ENCODE measurements at places on chromosomes 7 and 10. TPM values are rescaled to one million over a fixed set of nuclear protein-coding genes. Genes with fewer than 3 reads are reported as not detected.
A peak's percentile ranks its signal among the peaks of the same experiment; 100 is the strongest.

GRCh38 chr10:122225330-122225729, 45.8 kb upstream of the BTBD16 start:
- DNase-seq = no peak

GRCh38 chr10:57141708-57142107, 780.6 kb upstream of the ZWINT start:
- no peak for DNase-seq

DNA sequence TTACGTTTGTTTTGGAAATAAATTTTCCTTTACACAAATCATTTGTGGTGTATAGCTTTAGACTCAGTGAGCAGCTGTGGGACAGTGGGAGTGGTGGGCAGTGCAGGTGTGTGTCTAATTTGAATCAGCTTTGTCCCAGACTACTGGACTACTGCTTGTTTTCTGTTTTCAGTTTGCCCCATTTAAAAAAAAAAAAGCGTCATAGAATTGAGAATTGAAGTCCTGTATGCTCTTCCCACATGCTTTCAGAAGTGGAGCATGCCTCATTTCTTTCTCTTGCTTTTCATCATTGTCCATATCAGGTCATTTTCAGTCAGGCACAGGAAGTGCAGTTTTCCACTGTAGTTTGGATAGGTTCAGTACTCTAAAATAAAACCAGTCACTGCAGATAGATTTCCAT, 66.1 kb downstream of the SHH start:
- DNase-seq = no peak

DNA sequence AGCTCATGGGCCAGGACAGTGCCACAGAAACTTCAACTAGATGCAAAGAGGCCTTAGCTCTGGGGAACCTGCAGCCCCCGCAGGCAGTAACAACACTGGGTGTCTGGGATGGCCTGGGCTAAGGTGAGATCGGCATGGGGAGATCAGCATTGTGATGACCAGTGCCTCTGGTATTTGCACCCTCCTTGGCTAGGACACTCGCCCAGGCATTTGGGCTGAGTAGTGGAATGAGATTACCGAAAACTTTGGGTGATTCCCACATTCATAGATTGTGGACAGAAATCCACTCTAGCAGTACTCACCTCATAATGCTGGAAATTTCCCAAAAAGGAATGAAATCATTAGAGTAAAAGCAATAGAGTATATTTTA, 70.6 kb upstream of the ZMIZ2 start:
- peak; percentile 35 for DNase-seq

- peak; percentile 90 for DNase-seq
Measured at GRCh38 chr10:16950656-16951601, 133.7 kb upstream of the RSU1 start.

GRCh38 chr10:88194041-88194887, 330.8 kb downstream of the PTEN start:
- DNase-seq = no peak

- peak; percentile 85 for DNase-seq
Measured at GRCh38 chr7:54841772-54842697, 83.0 kb upstream of the SEC61G start.

- peak; percentile 51 for DNase-seq
Measured at GRCh38 chr7:7772397-7772821, 54.0 kb upstream of the RPA3 start.

DNA sequence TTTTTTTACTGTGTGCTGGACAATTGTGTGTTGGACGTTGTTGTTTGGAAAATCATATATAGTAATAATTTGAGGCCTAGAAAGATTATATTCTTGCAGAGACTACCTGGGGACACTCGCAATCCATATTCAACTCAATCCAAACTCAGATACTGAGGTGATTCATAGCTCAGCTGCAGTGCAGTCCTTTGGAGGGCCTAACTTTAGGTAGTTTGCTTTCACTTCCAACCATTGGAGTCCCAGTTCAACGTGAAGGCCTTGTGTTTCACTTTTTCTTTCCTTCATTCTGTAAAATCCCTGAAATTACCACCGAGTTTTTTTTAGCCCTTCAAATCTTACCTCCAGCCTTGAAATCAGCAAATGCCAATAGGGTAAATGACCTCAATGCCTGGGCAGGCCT, 32.3 kb downstream of the ATRNL1 start:
- DNase-seq = no peak

DNA sequence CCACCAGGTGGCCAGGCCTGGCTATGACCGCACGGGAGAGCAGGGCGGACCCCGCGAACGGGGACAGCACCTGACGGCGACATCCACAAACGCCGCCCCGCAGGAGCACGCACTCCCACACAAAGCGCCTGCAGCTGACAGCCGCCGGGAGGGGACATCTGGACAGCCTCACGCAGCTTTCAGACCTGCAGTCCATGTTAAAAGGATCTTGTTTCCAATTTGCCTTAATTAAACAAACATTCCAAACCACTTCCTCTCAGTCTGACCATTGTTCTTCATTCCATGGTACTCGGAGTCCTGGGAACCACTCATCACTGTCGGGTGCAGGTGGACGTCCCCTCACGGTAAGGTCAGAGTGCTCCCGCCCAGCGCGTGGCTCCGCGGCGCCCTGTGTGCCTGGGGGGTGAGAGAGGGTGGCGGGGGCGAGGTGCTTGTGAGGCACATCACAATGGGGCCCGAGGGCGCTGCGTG, 5.9 kb upstream of the GPER1 start:
- DNase-seq = no peak

Gene IRF5
- total RNA-seq = 2.7 TPM

All from muscle of leg (tissue), 16 donors.